Stimulated activated CD8-positive, alpha-beta memory T cell treated with anti-CD3 and anti-CD28 coated beads, Interleukin-7, amount 100 ng/mL, for 1 hour (primary cell): ENCODE measurements at places on chromosomes 4 and X.

DNA sequence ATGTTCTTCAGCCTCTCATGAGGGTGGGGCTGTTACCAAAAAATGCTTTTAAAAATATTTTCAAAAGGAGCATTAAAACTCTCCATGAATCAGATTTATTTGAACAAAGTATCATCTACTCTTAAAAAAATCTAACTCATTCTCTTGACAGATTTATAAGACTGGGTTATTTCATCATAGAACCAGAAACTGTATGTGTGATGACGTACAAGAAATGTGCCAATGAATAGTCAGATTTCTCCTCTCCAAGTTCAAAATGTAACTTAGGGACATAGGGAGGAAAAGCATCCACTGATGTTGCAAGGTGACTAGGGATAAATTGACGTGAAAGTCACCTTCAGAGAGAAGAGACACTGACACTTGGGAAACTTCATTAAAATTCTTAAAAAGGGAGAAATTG lies 89.1 kb upstream of the CLNK start:
- DNase-seq = no peak

GRCh38 chr4:72817012-72817411 lies 248.0 kb upstream of the ADAMTS3 start:
- DNase-seq = no peak

DNA sequence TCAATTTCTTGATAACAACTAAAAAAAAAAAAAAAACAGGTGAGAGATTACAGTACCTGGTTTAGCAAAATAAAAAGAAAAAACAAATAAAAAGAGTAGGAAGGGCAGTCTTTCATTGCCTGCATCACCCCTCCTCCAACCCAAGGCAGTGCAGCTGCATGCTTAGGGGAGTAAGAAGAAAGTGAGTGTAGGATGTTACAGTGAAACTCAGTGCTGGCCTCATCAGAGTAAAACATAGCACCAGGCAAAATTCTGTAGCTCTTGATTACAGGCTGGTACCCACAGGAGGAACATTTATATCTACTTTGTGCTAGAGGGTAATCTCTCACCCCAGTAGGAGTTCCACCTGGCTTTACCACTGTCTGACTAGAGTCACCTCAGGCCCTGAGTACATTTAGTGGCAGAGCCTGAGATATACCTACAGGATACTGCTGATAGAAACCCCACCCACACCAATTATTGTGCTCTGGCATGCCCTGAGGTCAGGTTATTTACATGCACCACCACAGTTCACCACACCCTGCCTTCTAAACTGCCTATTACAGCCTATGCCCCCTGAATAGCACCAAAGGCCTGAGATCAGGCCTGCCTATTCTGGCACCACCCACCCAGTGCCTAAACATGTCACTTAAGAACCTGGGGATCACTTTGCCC lies 241.6 kb downstream of the PAPSS1 start:
- no peak for DNase-seq

- DNase-seq = no peak
Observed at GRCh38 chr4:158446106-158446505, 75.6 kb upstream of the RXFP1 start.

GRCh38 chr4:158775091-158775651 lies 6.3 kb downstream of the FNIP2 start:
- no peak for DNase-seq

GRCh38 chr4:83138946-83139345 lies 24.4 kb upstream of the PLAC8 start:
- DNase-seq = no peak

- DNase-seq = no peak
Observed at GRCh38 chr4:40461879-40462278, 126.7 kb downstream of the CHRNA9 start.

- no peak for DNase-seq
Observed at GRCh38 chr4:68267433-68267944, 22.0 kb upstream of the TMPRSS11B start.

GRCh38 chr4:80252427-80252826 lies 14.0 kb upstream of the FGF5 start:
- no peak for DNase-seq

DNA sequence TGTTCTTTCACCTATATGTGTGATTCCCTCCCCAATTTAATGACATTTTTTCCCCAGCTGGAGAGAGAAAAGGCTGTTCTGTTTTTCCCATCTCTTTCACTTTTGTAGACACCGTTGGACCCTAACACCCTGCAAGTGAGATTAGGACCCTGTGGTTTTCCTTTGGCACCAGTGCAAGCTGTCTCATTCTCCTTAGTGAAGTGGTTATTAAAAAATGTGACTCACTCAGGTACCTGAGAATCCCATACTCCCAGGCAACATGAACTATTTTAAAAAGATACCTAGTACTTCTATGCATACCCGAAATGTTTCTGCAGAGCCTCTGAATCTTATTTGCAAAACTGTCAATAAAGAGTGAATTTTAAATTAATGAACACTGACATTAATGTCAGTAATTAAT lies 175.7 kb upstream of the TBC1D9 start:
- DNase-seq = no peak

GRCh38 chr4:1685235-1686150 lies 1.4 kb upstream of the FAM53A start:
- no peak for DNase-seq

- no peak for DNase-seq
Observed at GRCh38 chr4:7894677-7895181, 44.9 kb downstream of the AFAP1 start.

- no peak for DNase-seq
Observed at GRCh38 chr4:26941951-26942350, 81.3 kb downstream of the STIM2 start.

DNA sequence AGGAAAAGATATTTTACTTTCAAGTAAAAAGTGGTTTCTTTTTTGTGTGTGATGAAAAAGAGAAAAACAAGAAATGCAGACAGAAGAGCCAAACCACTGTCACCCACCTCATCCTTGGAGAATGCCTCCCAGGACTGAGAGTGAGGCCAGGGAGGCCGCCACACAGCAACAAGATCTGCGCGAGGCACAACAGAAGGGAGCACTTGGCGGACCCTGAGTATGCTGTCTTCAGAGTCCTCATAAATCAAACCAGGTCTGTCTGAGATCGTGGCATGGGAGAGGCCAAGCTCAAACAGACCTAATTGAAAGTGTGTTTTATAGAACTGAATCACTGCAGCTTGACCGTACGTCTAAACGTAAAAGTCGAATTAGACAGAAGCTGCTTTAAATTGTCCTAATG lies 134.3 kb upstream of the VCX2 start:
- no peak for DNase-seq

GRCh38 chrX:53279296-53280237 lies 1.8 kb downstream of the IQSEC2 start:
- DNase-seq = no peak

- no peak for DNase-seq
Observed at GRCh38 chr4:11618666-11619282, 190.1 kb upstream of the HS3ST1 start.

DNA sequence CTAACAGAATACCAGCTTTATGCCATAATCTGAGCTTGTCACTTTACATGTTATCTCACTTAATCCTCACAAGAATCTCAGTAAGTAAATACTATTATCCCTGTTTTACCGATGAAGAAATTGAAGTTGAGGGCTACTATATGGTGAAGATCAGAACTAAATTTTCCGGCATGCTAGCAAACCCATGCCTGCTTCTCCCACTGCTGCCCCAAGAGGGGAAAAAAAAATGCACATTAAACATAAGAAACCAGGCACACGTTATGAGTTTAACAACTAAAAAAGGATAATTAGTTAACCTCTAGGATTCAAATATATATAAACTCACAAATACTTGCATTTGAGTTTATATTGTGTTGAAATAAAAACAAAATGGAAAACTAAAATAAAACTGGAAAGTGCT lies 10.8 kb downstream of the SLC10A7 start:
- DNase-seq = no peak

DNA sequence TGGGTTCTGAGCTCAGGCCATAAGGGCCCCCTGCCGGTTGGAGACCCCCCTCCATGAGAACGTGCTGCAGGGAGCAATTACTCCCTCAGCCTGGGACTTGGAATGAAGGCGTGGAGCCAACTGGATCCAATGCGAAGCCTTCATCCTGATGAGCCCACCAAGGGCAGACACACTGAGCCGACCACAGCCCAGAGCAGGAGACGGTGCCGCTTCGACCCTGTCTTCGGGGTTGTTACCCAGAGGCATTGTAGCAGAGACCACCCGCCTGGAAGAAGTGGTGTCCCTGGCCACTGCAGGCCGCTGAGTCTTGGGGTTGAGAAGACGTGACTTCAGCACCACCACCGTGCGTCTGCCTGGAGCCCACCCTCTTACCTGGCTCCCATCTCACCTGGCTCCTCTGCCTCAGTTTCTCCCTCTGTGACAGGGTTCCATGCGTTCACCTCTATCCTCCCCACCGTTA lies 7.0 kb upstream of the NKX1-1 start:
- no peak for DNase-seq

- no peak for DNase-seq
Observed at GRCh38 chrX:22024577-22024976, 7.5 kb upstream of the PHEX start.

GRCh38 chr4:156779774-156780173 lies 191.8 kb downstream of the PDGFC start:
- DNase-seq = no peak

DNA sequence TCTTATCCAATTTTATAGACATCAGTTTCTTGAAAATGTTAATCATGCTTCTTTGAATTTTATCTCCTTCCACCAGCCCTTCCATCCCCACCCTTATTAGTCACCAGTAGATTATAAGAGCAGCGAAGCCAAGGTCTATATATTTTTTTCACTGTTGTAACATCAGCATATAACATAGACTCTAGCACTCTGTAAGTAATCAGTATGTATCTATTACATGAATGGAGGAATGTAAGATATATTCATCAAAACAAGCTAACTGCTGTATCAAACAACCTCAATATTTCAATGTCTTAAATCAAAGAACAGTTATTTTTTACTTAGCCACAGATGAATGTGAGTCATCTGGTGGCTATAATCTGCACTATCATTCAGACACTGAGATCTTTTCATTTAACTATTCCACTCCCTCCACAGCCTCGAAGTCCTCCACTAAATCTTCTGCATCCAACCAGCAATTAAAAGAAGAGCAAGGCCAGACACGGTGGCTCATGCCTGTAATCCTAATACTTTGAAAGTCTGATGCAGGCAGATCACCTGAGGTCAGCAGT lies 178.9 kb downstream of the CENPC start:
- no peak for DNase-seq

DNA sequence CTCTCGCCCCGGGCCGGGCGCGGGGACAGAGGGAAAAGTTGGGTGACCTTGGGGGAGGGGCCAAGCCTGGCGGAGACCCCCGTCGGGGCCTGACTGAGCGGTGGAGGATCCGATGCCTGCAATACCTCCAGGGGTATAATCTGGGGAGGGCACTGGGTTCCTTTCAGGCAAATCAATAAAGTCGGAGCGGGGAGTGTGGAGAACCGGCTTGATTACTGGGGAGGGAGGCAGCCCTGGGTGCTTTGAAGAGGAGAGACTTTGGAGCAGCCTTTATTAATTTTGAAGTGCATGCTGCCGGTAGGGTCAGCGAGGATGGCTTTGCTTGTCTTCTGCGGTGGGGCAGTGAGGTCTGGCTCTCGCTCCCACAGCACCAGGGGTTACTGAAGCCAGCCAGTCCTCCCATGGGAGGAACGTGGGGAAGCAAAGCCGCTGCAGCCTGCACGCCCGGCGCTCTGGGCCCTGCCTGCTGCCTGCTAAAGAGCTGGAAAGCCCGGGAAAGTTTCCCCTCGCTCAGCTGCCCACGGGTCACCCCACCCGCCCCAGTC lies 403 bp upstream of the LGI2 start:
- no peak for DNase-seq

DNA sequence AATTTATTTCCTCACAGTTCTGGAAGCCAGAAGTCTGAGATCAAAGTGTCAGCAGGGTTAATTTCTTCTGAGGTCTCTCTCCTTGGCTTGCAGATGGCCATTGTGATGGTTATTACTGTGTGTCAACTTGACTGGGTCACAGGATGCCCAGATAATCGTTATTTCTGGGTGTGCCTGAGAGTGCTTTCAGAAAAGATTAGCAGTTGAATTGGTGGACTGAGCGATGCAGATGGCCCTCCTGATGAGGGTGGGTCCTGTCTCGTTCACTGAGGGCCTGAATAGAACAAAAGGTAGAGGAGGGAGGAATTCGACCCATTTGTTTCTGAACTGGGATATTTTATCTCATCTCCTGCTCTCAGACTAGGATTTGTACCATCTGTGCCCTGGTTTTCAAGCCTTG lies 15.7 kb downstream of the SMIM43 start:
- no peak for DNase-seq
